GM06990 (cell line): ENCODE measurements at places on chromosomes 4 and X.
A peak's percentile ranks its signal among the peaks of the same experiment; 100 is the strongest.

- no peak for DNase-seq
Observed at GRCh38 chr4:150814873-150815272, 200.2 kb downstream of the LRBA start.

- no peak for DNase-seq
Observed at GRCh38 chr4:183858011-183858615, 47.0 kb upstream of the STOX2 start.

DNA sequence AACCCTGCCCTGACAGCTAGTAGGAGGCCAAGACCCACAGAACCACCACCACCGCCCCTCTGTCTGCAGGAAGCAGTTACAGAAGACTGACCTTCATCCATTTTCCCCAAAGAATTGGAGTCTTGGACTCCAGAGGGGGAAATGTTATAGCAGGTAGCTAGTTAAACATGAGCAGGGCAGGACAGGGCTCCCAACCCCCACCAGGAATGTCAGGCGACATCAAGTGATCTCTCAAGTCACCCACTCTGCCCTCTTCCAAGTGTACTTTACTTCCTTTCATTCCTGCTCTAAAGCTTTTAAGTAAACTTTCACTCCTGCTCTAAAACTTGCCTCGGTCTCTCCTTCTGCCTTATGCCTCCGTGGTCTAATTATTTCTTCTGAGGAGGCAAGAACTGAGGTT is 17.1 kb upstream of the AADAT start:
- no peak for DNase-seq

DNA sequence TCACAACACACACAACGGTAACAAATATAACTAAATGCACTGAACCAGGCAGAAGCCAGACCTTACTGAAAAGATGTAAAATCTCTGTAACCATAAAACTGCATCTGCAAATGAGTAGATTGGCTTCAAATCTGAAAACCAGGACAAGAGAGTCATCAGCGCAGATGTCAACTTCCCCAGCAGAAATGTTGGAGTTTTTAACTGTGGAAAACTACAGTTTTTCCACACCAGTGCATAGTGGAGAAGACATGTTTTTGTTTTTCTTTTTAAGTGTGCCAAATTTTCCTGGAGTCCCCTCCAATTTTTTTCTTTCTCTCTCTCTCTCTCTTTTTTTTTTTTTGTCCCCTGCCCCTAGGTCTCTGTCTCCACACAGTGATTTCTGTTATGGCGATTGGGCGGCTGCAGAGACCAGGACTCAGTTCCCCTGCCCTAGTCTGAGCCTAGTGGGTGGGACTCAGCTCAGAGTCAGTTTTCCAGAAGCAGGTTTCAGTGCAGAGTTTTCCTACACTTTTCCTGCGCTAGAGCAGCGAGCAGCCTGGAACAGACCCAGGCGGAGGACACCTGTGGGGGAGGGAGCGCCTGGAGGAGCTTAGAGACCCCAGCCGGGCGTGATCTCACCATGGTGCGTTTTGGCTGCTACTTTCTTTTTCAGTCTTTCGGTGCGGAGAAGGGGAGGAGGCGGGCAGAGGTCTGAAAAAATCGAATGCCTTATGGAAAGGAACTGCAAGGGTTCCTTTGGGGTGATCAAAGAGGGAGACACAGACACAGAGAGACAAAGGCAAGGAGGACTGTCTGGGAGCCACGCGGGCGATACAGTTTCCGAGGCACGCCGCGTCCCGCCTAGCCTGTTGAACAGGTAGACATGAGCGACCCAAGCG is at the start of gene GUCY1A1:
Gene GUCY1A1 (plus strand): TSS at position 505 of the 878 bp plus-strand sequence. CDS start 30,020 bp downstream, outside the sequence.
- DNase-seq = no peak

DNA sequence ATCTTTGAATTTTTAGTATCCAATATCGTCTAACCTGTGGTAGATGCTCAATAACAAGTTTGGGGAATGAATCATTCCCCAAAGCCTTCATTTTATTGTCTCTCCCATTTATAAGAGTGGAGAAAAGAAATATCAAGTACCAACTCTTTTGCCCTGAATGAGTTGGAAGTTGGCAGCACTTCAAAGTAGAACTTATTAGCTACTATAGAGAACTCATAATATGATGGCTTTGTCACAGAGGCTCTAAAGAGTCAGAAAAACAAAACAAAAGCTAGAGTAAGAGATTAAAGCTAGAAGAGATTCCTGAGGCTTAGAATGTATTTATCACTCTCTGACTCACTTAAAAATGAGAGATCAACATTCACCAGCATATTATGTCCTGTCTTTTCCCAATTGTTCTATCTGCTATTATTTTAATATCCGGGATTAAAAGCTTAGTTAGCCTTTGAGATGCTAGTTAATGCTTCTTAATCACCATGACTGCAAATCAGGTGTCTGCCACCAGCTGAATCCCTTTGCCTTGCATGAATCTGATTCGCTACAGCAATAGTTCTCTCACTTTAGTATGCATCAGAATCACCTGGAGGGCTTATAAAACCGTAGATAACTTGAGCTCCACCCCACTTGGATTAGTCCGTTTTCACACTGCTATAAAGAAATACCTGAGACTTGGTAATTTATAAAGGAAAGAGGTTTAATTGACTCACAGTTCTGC is 77.9 kb downstream of the PALLD start:
- DNase-seq = no peak

DNA sequence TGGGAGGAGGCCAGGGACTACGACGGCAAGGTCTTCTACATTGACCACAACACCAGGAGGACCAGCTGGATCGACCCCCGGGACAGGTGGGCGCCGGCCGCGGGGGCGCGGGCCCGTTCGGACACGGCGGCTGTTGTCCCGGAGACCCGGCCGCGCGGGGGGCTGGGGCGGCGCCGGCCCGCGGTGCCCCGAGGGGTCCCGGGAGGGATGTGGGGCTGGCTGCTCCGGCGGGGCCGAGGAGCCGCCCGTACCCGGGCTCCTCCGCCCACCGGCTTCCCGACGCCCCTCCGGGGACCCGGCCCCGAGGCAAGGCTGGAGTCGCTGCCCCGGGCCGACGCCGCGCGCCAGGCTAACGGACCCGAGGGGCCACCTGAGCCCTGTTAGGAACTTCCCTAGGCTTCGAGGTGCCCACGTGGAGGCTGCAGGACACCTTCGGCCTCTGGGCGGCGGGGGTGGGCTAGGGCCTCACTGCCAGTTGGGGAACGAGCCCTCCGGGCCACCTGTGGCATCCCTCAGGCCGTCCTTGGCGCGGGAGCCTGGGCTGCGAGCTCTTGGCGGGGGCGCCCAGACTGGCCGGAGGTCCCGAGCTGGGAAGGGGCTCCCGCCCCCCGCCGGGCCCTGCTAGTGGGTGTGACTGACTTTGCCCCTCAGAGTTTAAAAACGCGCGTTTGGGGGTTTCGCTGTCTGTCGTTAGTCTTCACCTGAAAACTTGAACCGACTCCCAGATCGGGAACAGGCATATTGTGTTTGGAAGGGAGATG is 660 bp downstream of the WWC2 start:
- DNase-seq = no peak

DNA sequence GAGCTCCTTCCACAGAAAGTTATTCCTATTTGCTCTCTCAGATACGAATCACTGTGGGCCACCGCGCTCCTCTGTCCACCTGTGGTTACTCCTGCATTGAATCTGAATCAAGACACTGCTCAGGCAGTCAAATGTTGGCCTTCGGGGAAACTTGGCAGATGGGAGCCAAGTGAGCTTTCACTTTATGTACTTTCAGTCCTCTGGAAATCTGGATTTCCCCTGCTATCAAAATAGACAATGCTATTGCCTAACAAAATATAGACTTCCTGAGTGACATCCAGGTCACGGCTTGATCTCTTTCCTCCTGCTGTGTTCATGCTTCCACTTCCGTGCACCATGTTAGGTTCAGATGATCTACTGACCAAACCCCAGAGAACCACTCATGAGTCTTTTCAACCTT is 43.8 kb downstream of the FHL1 start:
- no peak for DNase-seq

- no peak for DNase-seq
Observed at GRCh38 chr4:138298431-138298830, 56.3 kb upstream of the SLC7A11 start.

GRCh38 chr4:2416564-2417225 is 1.8 kb downstream of the ZFYVE28 start:
- peak; percentile 31 for DNase-seq

GRCh38 chr4:123984886-123985285 is 588.3 kb downstream of the SPRY1 start:
- no peak for DNase-seq

DNA sequence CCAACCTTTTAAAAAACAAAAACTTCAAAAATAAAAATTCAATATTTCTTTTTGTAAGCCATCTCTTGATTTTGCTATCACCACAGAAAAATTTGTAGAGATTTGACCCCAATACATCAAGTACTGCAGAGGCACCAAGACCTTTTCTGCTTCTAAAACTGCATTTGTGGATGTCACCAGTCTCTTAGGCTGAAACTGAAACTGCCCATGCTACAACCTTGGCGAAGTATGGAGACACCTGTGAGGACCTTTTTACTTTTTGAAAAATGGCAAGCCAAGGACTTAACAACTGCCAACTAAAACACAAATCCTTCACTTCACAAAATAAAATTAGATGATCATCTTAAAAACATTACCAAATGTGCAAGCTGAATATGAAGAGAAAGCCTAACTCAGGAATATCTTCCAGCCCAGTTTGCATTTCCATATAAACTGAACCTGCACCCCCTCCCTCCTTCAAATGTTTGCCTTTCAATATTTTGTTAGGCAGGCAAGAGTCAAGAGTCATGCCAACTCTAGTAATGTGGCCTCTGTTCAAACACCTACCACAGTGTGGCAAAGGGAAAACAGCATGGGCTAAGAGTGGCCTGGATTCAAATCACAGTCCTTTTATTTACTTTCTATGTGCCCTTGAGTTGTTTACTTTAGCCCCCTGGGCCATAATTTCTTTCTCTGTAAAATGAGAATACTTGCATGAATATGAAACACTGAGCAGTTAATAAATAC is 389.4 kb downstream of the OPHN1 start:
- DNase-seq = no peak

GRCh38 chr4:48261281-48261680 is 8.4 kb downstream of the TEC start:
- no peak for DNase-seq

DNA sequence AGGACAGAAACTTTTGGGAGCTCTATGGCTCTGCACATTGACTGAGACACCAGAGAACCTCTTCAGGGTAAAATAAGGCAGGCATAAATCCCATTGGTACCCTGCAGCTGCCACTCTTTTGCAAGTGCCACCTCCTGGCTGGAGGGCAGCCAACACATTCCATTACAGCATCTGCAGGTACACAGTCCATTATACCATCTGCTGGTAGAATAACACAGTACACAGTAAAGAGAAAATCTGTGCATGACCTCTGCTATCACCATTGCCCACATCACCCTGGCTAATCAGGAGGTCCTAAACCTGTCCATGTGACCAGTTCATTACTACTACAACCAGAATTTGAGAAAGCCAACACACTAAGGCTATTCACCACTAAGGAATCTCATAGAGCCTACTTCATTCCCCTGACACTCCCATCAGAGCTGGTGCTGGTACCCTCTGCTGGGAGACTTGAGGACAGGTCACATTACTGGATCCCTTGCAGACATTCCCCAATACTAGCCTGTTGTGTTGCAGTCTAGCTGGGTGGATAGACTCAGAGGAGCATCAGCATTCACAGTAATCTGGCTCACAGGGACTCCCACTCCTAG is 176.2 kb upstream of the TACR3 start:
- DNase-seq = no peak

DNA sequence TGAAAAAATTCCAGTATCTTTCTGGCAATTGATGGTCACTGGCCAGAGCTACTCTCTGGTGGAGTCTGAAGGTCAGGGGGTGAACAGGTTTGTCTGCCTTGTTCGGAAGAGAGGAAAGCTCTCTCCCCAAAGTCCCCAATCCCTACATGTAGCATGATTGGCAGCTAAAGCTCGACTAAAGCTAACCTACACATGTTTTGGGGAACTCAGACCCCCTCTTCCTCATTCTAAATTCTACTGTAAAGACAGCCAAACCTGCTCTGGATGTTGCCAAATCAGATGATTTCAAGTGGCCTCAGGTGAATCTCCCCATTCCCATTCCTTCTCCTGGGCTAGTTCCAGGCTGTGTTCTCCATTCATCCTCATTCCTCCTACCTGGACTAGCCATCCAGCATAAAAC is 84.1 kb downstream of the MSN start:
- DNase-seq = no peak

- no peak for DNase-seq
Observed at GRCh38 chrX:14073071-14073470, 43.4 kb upstream of the GEMIN8 start.

DNA sequence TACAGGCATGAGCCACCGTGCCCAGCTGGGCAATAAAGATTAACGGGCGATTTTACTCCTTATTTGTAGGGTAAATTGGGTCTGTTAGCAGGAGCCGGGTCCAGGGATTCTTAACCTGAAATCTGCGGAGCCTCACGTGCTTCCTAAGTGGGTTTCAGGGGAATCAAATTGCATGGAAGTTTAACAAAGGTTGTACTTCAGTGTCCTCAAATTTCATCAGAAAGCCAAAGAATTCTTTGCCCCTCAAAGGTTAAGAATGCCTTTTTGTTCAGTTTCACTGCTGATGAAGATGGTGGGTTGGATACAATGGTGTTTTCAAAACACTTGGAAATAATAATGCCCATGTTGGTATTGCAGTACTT is 67.9 kb downstream of the AFF1 start:
- DNase-seq = no peak
